SK-N-MC (cell line): ENCODE measurements at places on chromosomes 3 and 15.

- DNase-seq = no peak
These were observed 910.1 kb downstream of the MCTP2 start for GRCh38 chr15:95141486-95141885.

GRCh38 chr3:63228677-63229076 lies 49.4 kb upstream of the SYNPR start:
- no peak for DNase-seq

- no peak for DNase-seq
These were observed 309.9 kb upstream of the THBS1 start for GRCh38 chr15:39270934-39271333.

- DNase-seq = no peak
These were observed 5.2 kb downstream of the GNAI2 start for GRCh38 chr3:50241163-50241562.

DNA sequence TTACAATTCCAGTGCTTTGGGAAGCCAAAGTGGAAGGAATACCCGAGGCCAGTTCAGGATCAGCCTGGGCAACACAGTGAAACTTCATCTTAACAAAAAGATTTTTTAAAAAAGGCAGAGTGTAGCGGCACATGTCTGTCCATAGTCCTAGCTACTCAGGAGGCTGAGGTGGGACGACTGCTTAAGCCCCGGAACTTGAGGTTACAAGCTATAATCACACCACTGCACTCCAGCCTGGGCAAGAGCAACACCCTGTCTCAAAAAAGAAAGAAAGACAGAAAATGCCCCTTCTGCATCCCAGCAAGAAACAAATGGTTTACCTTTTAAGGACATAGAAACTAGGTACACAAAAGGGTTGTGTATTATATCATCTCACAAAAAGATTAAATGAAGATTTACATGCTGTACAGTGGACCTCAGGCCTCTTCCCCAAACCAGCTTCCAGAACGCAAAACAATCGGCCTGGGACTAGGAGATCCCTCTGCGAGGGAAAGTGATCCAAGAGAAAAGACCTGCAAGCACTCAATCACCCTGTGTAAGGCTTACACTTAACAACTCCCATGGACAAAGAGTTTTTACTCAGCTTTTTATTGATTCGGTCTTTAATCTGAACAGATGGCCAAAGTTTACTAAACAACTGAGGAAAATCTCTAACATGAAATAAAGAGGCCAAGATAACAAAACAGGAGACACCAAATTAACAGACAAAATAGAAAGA lies 21.2 kb downstream of the TFDP2 start:
- no peak for DNase-seq

GRCh38 chr15:73357999-73358665 lies 10.6 kb downstream of the HCN4 start:
- DNase-seq = no peak

- no peak for DNase-seq
These were observed 37.1 kb downstream of the SLCO3A1 start for GRCh38 chr15:91890614-91891013.

- DNase-seq = no peak
These were observed 40.9 kb upstream of the CCR2 start for GRCh38 chr3:46312991-46313390.

GRCh38 chr3:197961582-197961945 lies 1.5 kb downstream of the LMLN start:
- no peak for DNase-seq

DNA sequence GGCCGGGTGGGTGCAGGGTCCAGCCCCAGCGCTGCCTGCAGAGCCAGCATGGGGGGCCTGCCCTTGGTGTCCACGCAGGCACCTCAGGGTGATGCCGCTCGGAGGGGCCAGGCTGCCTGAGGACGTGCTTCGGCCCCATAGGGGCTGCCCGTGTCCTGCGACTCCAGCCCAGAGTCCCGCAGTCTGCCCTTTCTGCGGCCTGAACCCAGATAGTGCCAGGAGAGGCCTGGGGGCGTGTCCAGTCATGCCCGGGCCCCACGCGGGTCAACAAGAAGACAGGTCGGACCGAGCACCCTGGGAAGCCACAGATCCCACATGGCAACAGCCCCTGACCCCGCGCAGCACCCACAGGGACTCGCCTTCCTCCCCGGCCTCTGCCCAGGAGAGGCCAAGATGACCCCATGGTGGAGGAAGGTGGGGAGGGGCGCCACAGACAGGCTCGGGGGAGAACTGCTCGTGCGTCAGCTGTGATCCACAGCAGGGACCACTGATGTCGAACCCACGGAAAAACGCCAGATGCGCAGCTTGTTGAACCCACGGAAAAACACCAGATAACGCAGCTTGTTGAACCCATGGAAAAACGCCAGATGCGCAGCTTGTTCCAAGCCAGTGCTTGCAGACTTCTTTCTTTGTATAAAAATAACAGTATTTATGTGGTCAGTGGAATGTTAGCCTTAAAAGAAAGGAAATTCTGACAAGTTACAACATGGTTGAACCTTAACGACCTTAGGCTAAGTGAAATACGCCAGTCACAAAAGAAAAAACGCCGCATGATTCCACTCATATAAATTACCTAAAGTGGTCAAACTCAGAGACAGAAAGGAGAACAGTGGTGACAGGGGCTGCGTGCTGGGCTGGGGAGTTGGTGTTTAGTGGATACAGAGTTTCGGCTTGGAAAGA lies 28.5 kb downstream of the CYFIP1 start:
- DNase-seq = no peak

GRCh38 chr3:141111364-141112155 lies 60.4 kb downstream of the SPSB4 start:
- DNase-seq = no peak

GRCh38 chr3:53696401-53697172 lies 149.6 kb downstream of the CHDH start:
- DNase-seq = no peak

DNA sequence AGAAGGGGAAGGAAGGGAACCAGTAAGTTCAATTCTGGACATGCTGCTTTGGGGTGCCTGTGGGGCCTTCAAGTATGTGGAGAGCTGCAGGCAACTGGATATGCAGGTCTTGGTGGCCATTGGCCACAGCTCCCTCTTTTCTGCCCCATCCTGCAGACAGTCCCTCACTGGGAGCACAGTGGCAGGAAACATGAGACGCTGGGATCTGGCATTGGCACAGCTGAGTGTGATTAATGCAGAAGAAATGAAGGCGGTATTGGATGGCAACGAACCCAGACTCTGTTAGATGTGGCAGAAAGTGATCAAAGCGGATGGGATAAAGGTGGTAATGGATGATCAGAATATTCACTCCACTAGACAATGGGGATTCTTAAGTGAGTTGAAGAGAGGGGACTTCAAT lies 23.2 kb upstream of the VPS8 start:
- no peak for DNase-seq

DNA sequence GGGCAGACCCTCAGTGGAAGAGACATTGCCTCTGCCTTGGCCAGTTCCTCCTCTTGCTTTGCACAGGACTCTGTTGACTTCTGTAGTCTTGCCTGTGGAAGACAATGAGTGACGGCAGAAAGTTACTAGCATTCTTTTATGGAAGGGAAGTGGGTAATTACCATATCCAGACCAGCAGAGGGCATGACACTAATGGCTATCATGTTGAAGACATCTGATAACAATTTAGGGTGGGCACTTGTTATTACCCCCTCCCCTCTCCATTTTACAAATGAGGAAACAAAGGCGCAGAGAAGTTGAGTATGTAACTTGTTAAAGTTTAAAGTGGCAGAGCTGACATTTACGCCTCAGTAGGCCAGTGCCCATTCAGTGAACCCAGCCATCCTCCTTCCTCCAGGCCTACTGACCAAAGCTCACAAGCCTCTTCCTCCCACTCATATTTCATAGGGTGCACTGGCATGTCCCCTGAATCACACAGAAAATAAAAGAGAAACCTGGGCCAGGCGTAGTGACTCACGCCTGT lies 48.2 kb upstream of the FMN1 start:
- no peak for DNase-seq

DNA sequence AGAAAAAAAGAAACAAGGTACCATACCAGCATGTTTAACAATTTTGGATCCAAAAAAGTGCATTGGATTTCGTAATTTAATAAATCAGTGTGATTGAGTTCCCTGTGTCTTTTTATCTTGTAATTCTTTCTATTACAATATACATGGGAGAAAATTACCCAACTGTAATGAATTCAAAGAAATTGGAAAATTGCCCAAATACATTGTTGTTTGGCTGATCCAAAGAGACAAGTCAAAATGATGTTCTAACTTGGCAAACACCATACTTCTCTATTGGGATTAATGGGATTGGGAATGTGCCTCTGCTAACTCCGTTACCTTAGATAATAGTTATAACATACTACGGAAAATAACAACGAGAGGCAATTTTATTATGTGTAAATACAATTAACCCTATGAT lies 1097.1 kb downstream of the ROBO1 start:
- DNase-seq = no peak

- DNase-seq = no peak
These were observed 23.2 kb downstream of the CYFIP1 start for GRCh38 chr15:22956978-22957260.

GRCh38 chr3:184016169-184016570 lies 1.5 kb downstream of the ABCC5 start:
- DNase-seq = no peak

- DNase-seq = no peak
These were observed 98.5 kb upstream of the SLC25A36 start for GRCh38 chr3:140842984-140843649.

GRCh38 chr15:88604381-88605188 lies 16.6 kb upstream of the AEN start:
- no peak for DNase-seq

- DNase-seq = no peak
These were observed 25.3 kb downstream of the FBXO22 start for GRCh38 chr15:75928680-75929608.

GRCh38 chr3:37183375-37183831 lies 9.0 kb upstream of the LRRFIP2 start:
- DNase-seq = no peak

DNA sequence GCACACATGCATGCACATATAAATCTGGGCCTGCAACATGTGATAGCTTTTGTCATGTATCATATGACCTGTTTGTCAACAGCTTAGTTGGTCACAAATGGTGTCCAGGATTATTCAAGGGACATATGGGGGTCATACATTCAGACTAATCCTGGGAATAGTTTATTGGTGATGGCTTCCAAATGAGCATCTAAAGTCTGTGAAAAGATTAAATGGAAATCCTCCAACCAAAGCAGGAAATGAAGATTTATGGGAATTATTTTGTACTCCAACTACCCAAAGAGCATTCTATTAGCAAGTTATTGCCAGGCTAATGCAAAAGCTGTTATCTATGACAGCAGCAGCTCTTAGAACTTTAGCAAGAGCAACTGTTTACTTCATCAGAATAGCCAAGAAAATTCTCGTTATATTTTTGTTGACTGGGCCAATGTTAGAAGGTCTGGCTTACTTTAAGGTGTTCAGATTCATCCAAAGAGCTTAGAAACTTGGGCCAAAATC lies 7.1 kb downstream of the FSTL1 start:
- no peak for DNase-seq

GRCh38 chr3:126412841-126413692 lies 18.4 kb downstream of the CFAP100 start:
- DNase-seq = no peak

DNA sequence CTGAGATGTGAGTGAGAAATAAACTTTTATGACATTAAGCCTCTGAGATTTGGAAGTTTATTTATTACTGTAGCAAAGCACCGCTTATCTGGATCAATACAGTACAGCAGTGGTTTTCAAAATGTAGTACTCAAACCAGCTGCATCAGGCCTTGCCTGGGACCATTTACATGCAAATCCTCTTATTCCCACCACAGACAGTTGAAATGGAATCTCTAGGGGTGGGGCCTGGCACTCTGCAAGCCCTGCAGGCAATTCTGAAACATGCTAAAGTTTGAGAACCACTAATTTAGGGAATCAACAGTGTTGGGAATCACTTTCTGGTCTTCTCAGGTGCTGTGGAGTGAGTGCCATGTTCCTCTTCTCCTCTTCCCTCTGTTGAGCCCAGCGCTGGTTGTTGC lies 77.8 kb upstream of the TAMM41 start:
- DNase-seq = no peak

- DNase-seq = no peak
These were observed 19.5 kb downstream of the GMPS start for GRCh38 chr3:155889952-155890351.

- DNase-seq = no peak
These were observed 33.4 kb downstream of the PRKCD start for GRCh38 chr3:53194210-53195065.

DNA sequence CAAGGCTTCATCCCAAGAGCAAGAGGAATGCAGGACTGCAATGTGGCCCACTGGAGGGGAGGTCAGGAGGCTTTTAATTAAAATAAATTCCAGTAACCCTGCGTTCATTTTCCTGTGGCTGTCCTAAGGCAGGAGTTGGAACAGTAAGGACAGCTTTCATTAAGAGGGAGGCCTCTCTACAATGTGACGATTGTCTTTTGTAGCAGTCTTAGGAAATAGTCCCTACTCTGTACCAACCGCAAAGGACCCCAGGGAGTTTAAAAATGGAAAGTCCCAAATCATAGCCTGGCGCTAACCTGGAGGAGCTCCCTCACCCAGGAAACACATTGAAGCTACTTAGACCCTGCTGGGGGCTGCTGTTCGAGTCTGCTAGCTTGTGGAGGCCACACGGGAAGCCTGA lies 62.8 kb downstream of the SYNM start:
- DNase-seq = no peak

GRCh38 chr3:20147361-20147760 lies 38.6 kb downstream of the SGO1 start:
- DNase-seq = no peak

GRCh38 chr3:127088511-127089351 lies 104.2 kb upstream of the PRR23E start:
- DNase-seq = no peak

GRCh38 chr3:70386043-70386442 lies 73.6 kb upstream of the MDFIC2 start:
- DNase-seq = no peak

DNA sequence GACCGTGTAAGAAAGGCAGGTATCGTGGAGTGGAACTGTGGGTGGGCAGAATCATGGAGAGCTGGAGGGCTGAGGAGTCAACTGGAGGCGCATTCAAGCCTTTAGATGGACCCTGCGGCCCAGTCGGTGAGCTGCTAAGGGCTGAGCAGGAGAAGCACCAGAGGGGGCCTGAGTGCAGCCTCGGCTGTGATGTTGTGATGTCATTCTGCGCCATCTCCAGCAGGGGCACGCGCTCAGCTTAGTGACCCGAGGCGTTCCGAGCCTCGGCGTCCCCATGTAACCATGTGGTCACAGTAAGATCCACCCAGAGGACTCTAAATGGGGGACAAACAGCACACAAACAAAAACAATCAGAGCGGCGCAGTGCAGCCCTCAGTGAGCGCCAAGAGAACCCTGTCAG lies 76.8 kb downstream of the VGLL4 start:
- no peak for DNase-seq

- no peak for DNase-seq
These were observed at the start of gene ZNF502 for GRCh38 chr3:44712455-44713075. Gene ZNF502 (plus strand): TSS chr3:44712660. CDS start chr3:44720262, 7,602 bp downstream.

- DNase-seq = no peak
These were observed 148.1 kb downstream of the SHQ1 start for GRCh38 chr3:72700106-72700505.

DNA sequence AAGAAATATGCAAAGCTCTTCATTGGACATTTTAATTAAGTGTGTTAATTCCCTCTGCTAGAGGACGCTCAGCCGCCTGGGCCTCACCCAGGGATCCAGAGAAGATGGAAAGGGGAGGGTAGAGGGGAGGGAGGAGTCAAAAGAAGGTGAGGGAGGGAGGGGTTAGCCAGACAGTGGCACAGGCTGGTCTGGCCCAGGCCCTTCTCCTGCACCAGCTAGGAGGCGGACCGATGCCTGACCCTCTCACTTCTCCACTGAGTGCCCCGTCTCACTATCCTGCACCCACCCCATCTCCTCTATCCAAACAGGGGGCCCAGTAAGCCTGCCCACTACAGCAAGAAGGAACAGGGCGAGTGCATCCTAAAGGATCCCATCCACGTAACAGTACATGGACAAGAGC lies 22.9 kb downstream of the RAB6B start:
- DNase-seq = no peak
